Activated CD8-positive, alpha-beta memory T cell treated with anti-CD3 and anti-CD28 coated beads for 1 hour (primary cell): ENCODE measurements at places on chromosomes 3 and 15.

- DNase-seq, result no peak
These were observed 512.6 kb downstream of the PLOD2 start for GRCh38 chr3:145648396-145648795.

DNA sequence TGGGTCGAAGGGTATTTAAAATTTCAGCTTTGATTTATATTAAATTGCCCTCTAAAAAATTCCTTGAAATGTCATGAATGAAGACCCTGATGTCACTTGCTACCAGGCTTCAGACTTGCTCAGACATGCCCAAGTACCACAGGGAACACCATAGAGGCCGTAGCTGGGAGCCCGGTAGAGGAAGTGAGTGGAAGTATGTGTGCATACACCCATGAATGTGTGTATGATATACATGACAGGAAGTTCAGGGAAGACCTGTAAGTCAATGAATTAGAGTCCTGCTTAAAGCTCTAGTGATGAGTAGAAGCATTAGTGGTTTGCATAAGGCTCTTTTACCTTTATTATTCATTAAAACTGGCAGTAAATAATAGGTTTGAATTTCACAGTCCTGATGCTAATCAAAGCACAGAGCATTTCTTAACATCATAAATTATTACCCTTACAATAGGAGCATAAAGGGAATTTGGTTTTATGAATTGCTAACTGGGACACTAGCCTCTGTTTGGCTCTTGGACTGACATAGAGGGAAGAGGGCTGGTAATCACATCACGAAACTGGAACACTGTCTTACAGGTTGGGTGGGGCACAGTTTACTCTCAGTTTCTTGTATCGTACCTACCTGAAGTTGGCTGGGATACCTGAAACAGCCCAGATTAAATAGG lies 144.4 kb downstream of the CHST2 start:
- DNase-seq, result no peak

- DNase-seq, result no peak
These were observed 278.6 kb downstream of the EDEM1 start for GRCh38 chr3:5466065-5466464.

- no peak for DNase-seq
These were observed 44.8 kb downstream of the CCDC12 start for GRCh38 chr3:46931631-46932331.

GRCh38 chr3:152318512-152318911 lies 49.8 kb downstream of the MBNL1 start:
- DNase-seq, result no peak

GRCh38 chr3:107877936-107878335 lies 212.9 kb downstream of the CD47 start:
- no peak for DNase-seq

- no peak for DNase-seq
These were observed 632.3 kb upstream of the NR2F2 start for GRCh38 chr15:95698230-95698629.

DNA sequence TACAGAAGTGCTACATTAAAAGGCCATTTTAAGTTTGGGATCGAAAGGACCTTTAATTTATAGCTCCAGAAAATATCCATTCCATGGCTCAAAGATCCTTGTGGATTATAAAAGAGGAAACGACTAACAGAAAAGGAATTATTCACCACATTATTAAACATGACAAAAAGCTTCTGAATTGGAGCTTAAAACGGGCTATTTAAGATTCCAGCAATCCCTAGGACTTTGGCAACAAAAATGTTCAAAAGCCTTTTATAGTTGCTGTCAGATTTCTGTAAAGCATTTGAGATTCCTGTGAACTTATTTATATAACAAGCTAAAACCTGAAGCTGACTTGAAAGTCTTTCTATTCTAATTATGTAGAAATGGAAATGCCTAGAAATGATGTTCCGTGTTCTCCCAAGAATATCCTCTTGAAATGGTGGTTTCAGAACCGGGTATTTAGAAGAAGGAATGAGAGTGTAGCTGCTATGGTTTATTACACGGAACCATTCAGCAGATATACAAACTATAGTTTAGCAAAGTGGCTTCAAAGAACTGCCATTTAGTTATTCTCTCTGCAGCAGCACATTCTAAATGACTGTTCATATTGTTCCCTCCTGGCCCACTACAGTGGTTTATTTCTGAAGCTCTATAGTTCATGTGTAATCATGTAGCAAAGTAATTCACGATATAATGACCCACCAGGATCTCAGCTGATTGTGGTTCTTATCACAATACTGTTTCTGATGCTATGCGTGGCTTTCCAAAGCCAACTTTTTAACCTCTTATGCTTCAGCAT lies 961.7 kb downstream of the FHIT start:
- DNase-seq, result no peak

GRCh38 chr15:43748376-43748775 lies 2.1 kb downstream of the PDIA3 start:
- no peak for DNase-seq

GRCh38 chr15:95693917-95694316 lies 636.6 kb upstream of the NR2F2 start:
- DNase-seq, result no peak

GRCh38 chr3:35524856-35525255 lies 114.5 kb upstream of the ARPP21 start:
- DNase-seq, result no peak

DNA sequence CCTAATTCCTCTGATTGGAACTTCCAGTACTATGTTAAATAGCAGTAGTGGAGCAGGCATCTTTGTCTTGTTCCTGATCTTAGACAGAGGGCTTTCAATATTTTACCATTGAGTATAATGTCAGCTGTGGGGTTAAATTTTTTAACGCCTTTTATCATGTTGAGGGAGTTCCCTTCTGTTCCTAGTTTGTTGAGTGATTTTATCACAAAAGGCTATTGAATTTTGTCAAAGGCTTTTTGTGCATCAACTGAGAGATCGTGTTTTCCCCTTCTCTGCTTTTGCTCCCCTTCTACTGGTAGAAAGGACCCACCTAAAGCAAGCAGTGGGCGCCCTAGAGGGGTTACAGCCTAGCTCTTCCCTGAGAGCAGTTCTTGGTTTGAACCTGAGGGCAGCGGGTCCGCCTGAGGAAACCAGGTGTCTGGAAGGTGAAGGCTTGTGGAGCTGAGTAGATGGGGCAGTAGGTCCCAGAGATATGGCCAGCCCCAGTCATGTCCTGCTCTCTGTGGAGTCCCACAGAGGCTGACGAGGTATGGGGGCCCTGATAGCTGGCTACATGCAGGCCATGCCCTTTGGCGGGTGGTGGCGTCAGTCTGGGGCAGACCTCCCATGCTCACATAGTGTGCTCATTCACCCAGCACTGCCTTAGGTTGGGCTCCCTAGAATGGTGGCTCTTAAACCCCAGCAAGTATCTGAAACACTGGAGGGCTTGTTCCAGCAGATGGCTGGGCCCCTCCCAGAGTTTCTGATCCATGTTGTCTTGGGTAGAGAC lies 11.3 kb downstream of the HDAC11 start:
- DNase-seq, result no peak

- DNase-seq, result no peak
These were observed 394.0 kb downstream of the LRTM1 start for GRCh38 chr3:54533856-54534255.

GRCh38 chr3:131033480-131034080 lies 6.9 kb downstream of the NEK11 start:
- DNase-seq, result no peak

DNA sequence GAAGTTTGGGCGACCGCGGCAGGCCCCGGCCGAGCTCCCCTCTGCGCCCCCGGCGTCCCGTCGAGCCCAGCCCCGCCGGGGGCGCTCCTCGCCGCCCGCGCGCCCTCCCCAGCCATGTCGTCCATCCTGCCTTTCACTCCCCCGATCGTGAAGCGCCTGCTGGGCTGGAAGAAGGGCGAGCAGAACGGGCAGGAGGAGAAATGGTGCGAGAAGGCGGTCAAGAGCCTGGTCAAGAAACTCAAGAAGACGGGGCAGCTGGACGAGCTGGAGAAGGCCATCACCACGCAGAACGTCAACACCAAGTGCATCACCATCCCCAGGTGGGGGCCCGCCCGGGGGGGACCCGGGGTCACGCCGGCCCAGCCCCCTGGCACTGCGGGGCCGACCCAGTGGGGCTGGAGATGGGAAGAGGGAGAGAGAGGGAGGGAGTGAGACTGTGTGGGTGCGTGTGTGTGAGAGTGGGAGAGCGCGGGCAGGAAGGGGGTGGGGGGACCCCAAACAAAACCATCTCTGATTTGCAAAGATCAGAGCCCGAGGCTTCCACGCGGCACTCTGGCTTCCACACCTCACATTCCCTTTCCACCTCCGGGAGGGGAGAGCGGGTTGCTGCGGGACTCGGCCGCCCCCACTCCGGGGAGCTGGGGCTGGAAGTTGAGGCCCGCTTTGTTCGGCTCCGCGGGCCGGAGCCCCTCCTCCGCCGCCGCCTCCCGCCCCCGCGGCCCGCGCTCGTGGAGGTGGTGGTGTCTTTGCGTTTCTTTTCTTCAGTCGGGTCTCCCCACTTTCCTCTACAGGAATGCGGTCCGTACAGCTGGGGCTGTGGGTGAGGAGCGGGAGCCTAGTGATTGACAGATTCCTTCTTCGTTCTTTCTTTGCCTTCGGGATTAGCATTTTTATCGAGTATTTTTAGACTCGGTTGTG lies 898 bp downstream of the SMAD3 start:
- DNase-seq, result peak; percentile 16

- no peak for DNase-seq
These were observed 705.5 kb downstream of the DIPK2A start for GRCh38 chr3:144677103-144677502.
